OCI-LY7 (cell line): ENCODE measurements at places on chromosomes 16 and 17.

DNA sequence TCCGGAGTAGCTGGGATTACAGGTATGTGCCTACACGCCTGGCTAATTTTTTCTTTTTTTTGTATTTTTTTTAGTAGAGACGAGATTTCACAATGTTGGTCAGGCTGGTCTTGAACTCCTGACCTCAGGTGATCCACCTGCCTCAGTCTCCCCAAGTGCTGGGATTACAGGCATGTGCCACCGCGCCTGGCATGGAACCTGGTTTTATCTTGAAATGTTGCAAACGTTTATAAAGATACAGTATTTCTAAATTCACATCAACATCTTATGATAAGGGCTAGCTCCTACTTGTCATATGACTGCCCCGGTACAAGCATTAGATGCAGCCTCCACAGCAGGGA is 1.5 kb upstream of the IST1 start:
- DNase-seq = no peak

GRCh38 chr17:57363998-57364643 is 107.8 kb downstream of the MSI2 start:
- DNase-seq = no peak

DNA sequence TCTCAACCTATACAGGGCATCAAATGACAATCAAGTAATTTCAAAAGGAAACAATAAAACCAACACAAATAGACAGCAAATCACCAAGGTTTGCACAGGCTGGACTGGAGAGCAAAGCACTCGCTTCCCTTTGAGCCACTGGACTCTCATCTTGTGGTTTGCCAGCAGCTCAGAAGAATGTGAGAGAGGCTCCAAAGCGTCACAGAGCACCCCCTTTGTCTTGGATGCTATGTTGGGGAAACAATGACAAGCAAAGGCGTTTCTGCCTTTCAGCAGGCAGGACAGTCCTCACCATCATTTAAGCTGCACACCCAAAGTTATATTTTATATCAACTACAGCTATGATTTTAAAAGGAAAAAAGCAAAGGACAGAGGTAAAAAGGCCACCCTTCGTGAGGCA is 13.2 kb downstream of the SLC6A4 start:
- DNase-seq = no peak

DNA sequence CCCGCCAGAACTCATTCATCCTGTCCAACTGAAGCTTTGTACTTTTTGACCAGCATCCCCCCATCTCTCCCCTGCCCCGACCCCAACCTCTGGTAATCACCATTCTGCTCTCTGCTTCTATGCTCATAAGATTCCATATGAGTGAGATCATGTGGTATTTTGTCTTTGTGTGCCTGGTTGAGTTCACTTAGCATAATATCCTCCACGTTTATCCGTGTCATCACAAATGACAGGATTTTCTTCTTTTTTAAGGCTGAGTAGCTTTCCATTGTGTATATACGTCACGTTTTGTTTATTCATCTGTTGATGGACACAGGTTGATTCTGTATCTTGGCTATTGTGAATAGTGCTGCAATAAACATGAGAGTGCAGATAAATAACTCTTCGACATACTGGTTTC is 278.9 kb downstream of the SNX29 start:
- peak; percentile 51 for DNase-seq

DNA sequence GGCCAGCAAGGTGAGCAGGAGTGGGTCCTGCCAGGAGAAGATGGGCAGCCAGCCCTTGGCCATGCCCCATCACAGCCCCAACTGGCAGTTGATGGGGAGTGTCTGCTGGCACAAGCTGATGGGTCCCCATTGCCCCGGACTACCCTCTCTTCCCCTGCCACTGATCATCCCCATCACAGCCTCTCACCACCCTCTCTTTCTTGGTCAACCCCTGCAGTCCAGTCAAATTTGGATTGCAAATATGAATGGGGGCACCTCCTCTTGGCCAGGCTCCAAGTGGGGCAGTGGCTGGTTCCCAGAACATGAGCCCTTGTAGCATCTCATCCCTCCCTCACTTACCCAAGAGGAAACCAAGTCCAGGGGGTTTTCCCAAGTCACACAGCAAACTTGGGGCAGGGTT is 17.4 kb downstream of the SEZ6 start:
- no peak for DNase-seq

- no peak for DNase-seq
These were observed 42.0 kb downstream of the TNFRSF13B start for GRCh38 chr17:16929757-16930520.

- no peak for DNase-seq
These were observed 2.1 kb downstream of the METTL22 start for GRCh38 chr16:8623634-8624033.

GRCh38 chr16:22216191-22216831 is 10.2 kb downstream of the EEF2K start:
- DNase-seq = peak; percentile 65

DNA sequence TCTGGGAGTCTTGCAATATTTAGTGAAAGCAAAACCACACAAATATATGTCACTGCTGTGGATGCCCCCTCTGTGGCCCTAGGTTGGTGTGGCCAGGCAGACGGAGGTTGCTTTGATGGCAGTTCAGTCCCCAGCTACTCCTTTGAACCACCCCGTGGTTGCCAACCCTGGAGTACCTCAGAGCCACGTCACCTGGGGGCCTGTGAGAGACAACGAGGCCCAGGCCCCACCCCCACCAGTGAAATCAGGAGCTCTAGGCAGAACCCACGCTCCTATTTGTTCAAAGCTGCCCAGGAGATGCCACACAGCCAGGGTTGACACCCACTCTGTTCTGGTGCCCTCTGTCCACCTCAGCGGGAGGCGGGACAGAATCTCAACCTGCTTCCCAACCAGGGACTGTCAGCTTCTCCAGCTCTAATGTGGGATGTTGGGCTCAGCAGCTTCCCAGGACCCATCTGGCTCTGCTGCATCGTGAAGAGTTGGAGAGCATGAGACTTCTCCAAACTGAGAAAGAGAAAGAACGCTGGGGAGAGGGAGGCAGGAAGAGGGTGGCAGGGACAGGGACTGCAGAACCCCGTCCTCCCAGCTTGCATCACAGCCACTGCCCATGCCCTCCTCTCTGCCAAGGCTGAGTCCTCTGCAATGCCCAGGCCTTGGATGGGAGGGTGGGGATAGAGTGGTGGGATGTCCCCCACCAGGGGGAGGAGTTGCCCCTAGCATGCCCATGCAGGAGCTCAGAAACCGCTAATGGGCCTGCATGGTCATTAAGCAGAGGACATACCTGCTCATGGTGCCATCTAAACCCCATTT is 81.8 kb downstream of the C16orf78 start:
- no peak for DNase-seq

- DNase-seq = no peak
These were observed 479.9 kb upstream of the CDH11 start for GRCh38 chr16:65601781-65602180.

DNA sequence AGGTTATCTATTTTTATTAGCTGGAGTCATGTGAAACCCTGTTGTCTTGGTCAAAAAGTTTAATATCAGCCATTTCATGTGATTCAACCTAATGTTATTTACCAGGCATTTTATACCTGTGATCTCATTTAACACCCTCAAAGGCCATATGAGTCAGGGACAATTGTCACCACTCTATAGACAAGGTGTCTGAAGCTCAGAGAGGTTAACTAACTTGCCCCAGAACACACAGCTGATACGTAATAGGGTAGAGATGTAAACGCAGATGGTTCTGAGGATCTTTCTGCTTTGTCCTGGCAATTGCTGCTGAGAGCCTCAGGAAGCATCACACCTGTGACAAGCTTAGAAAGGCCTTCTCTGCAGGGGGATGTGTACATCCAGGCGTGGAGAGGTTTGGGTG is 4.9 kb downstream of the CD300A start:
- DNase-seq = no peak

- no peak for DNase-seq
These were observed 4.9 kb upstream of the PGAP6 start for GRCh38 chr16:386641-387156.

DNA sequence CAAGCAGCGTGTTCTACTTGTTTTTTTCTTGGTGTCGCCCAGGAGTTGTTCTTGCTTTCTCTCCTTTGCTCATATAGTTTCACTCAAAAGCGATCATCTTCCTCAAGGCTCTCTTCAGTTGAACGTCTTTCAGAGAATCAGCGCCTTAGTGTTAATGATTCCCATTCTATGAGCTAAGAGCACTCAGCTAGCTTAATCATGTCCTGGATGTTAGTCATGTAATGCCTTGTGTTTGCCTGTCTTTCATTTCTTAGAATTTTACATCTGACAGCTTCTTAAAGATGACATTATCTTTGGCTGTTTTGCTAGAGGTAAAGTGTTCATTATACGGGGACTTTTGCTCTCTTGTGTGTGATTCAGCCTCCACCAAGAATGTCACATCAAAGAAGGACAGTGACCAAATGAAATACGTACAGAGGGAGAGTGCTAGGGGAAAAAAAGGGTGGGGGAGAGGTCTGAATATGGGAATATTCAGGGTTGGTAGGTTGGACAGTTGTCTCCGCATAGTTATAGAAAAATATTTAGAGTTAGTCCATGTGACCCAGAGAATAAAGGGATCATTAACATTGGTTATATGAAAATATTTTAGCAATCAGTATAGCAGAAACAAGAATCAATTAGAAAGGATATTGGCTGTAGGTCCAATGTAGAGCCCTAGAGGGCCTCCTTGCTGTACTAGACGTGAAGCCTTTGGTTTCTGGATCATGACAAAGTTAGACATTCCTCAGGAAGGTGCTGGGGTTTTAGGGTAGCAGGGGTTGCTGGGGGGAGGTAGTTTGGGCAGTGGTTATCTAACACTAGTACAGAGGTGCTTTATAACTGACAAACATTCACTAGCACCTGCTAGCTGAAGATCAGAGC is 31.9 kb upstream of the ANKFN1 start:
- no peak for DNase-seq

DNA sequence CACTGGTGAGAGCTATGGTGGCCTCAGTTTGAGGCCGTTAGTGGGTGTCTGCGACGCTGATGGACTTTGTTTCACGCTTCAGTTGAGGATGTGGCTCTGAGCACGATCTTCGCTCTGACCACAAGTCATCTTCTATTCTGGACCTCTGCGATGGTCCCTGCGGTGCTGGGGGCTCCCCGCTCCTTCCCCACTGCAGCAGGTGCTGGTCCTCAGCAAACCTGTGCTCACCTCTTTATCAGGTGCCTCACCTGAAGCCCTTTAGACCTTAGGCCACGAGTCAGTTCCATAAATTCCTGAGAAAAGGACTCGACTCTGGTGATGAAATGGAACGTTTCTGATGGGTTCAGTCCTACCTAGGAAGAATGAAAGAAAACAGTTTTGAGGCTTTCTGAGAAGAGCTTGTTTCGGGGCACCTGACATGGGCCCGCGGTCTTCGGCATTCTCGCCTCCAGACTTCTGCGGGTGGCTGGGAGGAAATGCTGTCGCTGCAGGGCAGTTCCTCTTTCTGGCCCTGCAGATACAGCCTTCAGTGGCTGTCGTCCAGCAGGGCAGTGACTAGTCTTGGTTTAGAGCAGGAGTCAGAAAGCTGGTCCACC is 4.7 kb downstream of the KCTD5 start:
- peak; percentile 57 for DNase-seq

GRCh38 chr16:28513484-28514181 is 7.0 kb upstream of the IL27 start:
- no peak for DNase-seq

GRCh38 chr17:8002721-8003593 is 542 bp downstream of the GUCY2D start:
- no peak for DNase-seq

DNA sequence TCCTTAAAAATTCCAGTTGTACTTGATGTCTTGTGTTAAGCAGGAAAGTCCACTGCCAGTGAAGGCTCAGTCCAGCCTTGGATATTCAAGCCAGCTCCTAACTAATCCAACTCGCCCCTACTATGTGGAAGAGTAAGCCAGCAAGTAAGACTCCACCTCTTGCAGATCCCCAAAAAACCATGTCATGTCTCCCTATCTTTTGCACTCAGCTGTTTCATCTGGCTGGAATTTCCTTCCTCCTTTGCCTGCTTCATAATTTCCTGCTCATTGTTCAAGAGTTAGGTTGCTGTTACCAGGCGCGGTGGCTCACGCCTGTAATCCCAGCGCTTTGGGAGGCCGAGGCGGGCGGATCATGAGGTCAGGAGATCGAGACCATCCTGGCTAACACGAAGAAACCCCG is 37.8 kb downstream of the RBBP6 start:
- DNase-seq = no peak

GRCh38 chr16:11334831-11335404 is 10.3 kb upstream of the RMI2 start:
- DNase-seq = no peak

- no peak for DNase-seq
These were observed 222.6 kb upstream of the CPHXL start for GRCh38 chr16:75948886-75949285.

- DNase-seq = no peak
These were observed 4.2 kb downstream of the ITGAE start for GRCh38 chr17:3796822-3797170.

DNA sequence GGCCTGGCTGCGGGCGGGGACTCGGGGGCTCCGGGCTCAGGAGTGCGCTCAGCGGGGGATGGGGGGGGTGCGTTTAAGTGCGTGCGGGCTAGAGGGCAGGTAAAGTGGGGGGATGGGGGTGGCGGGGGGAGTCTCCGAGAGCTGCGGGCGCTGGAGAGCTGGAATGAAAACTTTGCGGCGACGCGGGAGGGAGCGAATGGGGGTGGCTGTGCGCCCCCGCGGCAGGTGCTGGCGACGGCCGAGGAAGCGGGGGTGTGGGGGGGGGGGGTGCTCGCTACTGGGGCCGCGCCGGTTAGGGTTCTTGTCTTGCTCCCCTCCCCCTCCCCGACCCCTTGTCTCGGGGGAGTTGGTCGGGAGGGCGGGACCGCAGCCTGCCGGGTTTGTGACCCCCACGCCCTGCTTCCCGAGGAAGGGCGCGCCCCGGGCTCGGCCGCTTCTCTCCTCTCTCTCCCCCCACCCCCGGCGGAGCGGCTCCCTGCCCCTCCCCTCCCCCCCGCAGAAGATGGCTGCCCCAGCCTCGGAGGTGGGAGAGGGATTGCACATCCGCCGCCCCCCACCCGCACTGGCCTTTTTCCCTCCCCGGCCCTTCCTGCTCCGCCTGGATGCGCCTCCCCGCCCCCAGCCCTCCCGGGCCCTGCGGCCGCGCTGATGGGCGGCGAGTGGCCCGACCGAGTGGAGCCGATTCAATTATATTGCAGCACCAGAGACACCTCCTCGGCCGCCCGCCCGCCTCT is 649 bp downstream of the GSE1 start:
- DNase-seq = peak; percentile 61

GRCh38 chr16:89658221-89658879 is 714 bp downstream of the SPATA33 start:
- peak; percentile 34 for DNase-seq

GRCh38 chr17:8053600-8053999 is 14.7 kb downstream of the ALOX15B start:
- DNase-seq = no peak

DNA sequence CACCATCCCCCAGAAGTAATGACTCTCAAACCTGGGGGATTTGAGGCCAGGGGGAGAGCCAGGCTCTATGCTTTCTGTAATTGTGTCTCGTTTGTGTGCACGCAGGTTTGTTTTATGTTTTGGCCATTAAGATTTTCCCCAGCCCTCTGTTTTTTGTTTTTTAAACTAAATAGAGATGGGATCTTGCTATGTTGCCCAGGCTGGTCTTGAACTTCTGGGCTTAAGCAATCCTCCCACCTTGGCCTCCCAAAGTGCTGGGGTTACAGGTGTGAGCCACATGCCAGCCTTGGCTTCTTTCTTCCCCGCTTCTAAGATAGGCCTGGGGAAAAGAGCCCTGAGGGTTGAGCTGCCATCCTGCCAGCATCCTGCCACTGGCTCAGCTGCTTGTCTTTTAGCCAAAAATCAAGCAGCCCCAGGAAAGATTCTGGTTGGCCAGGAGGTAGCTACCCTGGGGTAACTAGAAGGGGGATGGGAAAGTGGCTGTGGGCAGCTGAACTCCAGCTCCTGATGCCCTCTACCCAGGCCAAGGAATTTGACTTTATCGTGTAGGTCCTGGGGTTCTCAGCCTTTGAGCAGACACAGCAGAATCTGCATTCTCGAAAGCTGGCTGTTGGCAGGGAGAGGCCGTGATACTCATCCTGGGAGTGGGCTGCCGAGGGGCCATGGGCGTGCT is 18.4 kb downstream of the KDM8 start:
- DNase-seq = no peak
